T-helper 17 cell (primary cell): ENCODE measurements at places on chromosomes 7 and 10.

DNA sequence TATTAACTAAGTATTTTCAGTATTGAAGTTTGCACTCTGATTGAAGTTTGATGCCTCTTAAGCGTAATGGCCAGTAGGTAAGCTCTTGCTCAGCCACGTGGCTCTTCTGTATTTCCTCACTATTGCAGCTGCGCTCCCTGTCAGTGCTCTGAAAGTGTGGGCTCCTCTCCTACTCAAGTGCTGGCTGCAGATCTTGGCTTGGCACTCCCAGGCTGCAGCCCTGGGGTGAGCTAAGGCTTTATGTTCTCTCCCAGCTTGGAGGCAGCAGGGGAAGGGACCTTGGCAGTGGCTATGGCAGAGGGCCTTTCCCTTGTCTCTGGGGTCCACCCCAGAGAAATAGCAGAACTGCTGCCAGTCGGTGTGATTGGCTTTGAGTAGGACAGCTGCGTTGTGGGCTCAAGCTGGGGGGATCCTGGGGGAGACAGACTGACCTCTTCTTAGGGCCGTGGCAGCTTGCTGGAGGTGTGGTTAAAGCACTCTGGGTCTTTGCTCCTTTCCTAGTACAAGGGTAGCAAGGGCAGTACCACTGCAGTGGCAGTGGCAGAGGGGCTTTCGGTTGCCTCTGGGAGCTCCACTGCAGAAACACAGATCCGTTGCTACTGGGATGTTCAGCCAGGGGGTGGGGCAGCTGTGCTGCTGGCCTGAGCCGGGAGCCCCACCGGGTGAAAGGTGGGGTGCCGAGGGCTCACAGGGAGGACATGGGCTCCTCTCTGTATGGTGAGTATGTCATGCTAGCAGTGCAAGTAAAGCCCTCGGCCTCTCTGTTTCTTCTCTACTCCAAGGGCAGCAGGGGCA lies 100.5 kb downstream of the GLCCI1 start:
- DNase-seq = no peak

GRCh38 chr7:372932-373791 lies 83.2 kb downstream of the FOXL3 start:
- DNase-seq = no peak

GRCh38 chr10:128217136-128217535 lies 90.9 kb upstream of the MKI67 start:
- DNase-seq = no peak

- no peak for DNase-seq
Observed at GRCh38 chr7:127927348-127927696, 103.9 kb downstream of the LRRC4 start.

DNA sequence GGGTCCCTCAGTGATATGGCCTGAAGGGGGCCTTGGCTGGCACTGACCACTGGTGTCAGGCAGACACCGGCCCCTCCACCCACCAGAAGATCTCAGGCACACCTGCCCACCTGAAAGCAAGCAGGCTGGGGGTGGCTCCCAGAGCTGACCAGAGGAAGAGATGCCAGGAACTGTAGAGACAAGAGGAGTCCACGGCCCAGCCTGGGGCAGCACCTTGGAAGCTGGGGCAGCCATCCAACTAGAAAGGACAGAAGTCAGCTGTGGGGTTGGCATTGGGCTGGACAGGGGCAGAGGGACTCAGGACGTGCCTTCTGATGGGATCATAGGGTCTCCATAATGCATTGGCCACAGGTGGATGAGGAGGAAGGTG lies 144.3 kb downstream of the ZNF248 start:
- DNase-seq = no peak

DNA sequence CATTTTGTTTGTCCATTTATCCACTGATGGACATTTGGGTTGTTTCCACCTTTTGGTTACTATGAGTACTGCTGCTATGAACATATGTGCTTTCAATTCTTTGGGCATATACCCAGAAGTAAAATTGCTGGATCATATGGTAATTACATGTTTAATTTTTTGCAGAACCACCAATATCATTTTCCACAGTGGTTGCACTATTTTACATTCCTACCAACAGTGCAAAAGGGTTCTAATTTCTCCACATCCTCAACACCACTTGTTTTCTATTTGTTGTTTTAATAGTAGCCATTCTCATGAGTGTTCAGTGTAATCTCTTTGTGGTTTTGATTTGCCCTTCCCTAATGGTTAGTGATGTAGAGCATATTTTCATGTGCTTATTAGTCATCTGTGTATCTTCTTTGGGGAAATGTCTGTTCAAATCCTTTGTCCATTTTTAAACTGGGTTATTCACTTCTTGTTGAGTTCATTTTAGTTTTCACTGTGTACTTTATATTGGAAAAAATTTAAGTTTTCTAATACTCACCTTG lies 101.9 kb downstream of the HIBADH start:
- no peak for DNase-seq

DNA sequence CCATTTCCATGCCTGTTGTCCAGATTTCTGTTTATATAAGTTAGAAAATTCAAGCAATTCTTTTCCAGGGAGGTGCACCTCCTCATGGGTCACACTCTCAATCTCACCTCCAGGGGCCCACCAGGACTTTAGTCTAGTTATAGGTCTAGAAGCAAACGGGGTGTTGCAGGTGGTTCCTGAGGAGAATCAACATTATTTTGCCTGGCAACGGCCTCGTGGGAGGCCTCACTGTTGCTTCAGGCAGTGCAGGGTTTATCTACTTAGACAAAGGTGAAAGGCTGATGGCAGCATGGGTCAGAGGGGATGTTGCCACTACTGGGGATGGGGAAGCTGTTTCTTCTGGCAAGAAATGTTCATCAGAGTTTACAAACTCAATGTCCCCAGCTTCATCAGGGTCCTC lies 56.7 kb upstream of the LRRC18 start:
- DNase-seq = no peak

DNA sequence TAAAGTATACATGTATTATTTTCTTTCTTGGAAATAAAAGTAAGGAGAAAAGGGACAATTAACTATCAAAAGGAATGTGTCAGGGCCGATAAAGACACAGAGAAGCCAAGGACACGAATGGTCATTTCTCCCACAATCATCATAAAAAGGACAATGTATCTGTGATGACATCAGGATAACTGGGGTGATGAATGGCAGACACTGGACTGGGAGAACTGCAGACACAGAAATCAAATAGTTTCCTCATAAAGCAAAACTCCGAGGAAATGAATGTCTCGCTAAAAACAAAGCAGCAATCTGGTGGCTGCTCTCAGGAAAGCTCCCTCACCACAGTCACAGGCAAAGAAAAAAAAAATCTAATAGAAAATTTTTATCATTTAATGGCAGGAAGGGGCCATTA lies 69.3 kb upstream of the NPY start:
- no peak for DNase-seq

GRCh38 chr7:116546916-116547315 lies 22.1 kb downstream of the CAV1 start:
- no peak for DNase-seq

- no peak for DNase-seq
Observed at GRCh38 chr10:3858051-3858845, 73.2 kb upstream of the KLF6 start.

DNA sequence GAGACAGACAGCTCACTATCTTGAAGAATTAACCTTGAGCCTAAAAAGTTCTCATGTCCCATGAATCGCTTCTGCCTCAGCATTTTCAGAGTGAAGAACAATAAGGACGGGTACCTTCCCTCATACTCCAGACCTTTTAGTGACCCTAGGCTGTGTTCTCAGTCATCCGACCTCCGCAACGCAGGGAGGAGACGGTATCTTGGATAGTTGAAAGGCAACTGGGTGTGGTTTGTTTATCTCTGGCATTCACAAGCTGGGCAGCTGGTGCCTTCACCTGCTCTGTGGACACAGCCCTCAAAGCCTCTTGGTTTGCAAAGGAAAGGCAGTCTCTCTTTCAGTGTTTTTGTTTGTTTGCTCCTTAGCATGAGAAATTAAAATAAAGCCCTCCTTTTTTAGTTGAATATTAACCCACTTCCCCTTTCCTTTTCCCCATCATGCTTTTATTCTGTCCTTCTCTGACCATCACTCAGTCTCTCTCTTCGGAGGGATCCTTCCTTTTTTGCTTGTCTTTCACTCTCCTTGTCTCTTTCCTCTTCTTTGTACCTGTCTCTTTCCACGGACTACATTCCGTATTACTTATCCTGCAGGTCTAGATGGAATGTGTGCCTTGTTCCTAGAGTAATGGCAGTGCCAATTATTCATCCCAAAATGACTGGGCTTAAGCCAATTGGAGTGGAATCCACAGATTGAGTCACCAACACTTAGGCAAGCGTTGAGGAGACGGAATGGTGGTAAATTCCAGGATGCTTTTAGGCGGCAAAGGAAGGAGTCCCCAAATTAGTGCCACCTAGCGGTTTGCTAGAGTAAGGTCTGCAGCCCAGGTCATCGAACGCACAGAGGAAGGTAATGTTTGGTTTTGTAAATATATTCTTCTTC lies 45.8 kb downstream of the PRR15 start:
- no peak for DNase-seq

DNA sequence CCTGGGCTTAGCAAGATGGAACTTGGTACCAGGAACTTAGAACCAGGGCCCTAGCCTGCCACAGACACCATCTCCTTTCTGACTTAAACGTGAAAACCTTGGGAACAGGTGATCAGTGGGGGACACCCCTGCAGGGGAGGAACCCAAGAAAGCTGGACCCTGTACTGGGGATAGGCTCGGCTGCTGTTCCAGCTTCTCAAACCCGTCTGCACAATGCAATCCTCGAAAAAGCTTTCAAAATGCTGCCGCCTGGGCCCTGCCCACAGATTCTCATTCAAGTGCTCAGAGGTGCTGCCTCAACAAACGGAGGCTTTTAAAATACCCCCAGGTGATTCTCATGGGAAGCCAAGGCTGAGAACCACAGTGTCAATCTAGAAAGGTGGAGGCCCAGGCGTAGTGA lies 169.7 kb downstream of the ARHGAP21 start:
- no peak for DNase-seq

DNA sequence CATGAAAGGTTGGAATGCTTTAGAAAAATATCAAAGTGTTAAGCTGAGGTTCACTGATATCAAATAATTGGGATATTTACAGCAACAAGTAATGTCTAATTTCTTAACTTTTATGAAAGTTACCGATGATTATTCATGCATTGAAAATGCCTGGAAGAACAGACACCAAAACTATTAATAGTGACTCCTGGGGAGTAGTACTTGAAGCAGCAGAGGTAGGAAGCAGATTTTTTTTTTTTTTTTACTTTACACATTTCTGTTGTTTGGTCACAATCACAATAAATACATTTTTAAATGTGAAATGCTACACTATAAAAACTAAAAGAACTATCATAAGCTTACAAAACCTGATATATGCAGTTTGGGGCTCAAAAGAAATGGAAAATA lies 70.5 kb upstream of the FGL2 start:
- no peak for DNase-seq

GRCh38 chr7:44461387-44461786 lies 29.1 kb downstream of the NUDCD3 start:
- no peak for DNase-seq

GRCh38 chr7:151087245-151088018 lies 1.2 kb downstream of the AGAP3 start:
- DNase-seq = no peak

- DNase-seq = no peak
Observed at GRCh38 chr7:51214098-51214497, 102.5 kb downstream of the COBL start.

GRCh38 chr10:47076949-47077361 lies 165.7 kb downstream of the PTPN20 start:
- DNase-seq = no peak

- no peak for DNase-seq
Observed at GRCh38 chr10:90775351-90776028, 82.3 kb downstream of the HTR7 start.

GRCh38 chr7:104153287-104153686 lies 54.5 kb downstream of the ORC5 start:
- no peak for DNase-seq

GRCh38 chr10:35413985-35414861 lies 77.9 kb downstream of the CCNY start:
- DNase-seq = no peak

GRCh38 chr7:148209643-148210190 lies 380.8 kb upstream of the C7orf33 start:
- no peak for DNase-seq

DNA sequence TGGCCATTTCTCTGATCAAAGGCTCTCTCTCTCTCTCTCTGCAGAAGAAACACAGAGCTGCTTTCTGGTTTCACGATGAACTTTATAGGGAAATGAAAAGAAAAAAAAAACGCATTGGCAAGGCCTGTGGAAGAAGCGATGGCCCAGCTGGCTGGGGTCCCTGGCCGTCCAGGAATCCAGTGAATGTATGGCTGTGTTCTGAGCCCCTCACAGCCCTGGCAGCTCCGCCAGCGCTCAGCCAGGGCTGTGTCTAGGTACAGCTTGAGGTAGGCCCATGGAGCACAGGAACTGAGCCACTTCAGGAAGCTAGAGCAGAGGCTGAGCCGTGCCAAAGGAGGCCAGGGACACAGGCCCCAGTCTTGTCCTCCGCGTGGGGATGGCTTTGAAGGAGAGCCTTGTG lies 13.1 kb upstream of the UCMA start:
- no peak for DNase-seq

GRCh38 chr7:99605527-99605926 lies 7.5 kb downstream of the TMEM225B start:
- DNase-seq = no peak

- no peak for DNase-seq
Observed at GRCh38 chr10:36171556-36171952, 529.5 kb upstream of the FZD8 start.

GRCh38 chr7:2687881-2688318 lies at the start of gene AMZ1:
AMZ1 (plus strand) TSS chr7:2688202; CDS start chr7:2700452, 12,250 bp downstream.
- no peak for DNase-seq

DNA sequence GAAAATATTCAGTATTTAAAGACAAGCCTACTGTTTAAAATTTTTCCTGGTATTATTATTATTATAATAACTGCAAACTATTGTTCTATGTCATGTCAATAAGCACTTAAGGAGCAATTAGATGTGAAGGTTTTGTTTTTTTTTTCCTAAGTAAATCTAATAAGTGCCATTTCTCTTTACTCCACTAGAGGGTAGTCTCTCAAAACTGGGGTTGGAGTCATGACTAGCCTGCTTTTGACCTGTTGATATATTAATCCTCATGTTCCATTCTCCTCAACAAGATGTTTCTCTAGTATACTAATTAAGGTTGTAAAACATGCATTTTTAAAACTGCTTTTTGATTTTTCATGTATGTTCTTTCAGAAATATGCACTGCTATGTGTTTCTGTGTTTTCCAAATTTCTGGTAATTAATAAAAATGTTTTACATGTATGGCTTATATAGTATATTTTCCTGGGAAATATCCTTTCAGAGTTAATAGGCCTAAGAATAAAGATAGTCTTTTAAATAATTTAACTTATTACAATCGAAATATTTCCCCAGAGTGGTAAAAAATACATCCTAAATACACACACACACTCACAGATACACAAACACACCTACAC lies 1.0 kb upstream of the LRRN3 start:
- no peak for DNase-seq
